ENCODE measurements at places on chromosomes 2 and 18.
A peak's percentile ranks its signal among the peaks of the same experiment; 100 is the strongest.

- DNase-seq: peak; percentile 14
Measured at GRCh38 chr2:145652571-145653545, 1132.9 kb upstream of the ZEB2 start.

DNA sequence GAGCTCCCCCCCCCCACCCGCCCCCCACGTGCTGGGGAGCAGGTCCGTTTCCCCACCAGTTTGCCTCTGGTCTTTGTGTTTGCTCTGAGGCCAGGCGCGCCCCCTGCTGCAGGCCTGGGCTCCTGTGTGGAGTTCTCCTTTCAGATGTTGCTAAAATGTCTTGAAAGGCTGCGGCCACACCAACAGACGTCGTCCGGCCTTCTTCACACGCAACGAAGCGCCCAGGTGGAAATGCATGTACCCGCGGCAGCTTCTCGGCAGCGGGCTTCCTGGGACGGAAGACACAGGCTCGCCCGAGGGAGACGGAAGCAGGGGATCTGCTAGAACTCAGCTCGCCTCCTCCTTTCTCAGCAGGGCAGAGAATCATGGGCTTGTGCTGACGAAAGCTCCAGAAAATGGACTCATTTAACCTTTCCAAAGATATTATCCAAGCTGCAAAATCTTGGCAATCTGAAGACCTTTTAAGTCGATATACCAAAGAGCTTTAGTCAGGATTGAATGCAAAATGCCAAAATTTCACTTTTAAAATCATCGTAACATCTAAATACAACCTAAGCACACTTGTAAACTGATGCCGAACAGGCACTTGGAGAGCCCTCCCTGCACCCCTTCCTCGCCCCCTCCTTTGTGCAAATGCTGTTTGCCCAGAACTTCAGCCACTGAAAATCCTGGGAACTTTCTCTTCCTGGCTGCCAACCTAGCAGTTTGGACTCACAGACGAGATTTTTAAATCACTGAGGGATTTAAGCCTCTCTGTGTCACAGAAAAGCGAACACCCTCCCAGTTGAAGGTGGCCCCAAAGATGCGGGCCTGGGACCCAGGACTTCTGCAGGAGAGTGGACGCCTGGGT lies 125.5 kb upstream of the ZNF516 start:
- DNase-seq: peak; percentile 60

- peak; percentile 87 for DNase-seq
Measured at GRCh38 chr18:46343931-46344372, 239.8 kb downstream of the HAUS1 start.

DNA sequence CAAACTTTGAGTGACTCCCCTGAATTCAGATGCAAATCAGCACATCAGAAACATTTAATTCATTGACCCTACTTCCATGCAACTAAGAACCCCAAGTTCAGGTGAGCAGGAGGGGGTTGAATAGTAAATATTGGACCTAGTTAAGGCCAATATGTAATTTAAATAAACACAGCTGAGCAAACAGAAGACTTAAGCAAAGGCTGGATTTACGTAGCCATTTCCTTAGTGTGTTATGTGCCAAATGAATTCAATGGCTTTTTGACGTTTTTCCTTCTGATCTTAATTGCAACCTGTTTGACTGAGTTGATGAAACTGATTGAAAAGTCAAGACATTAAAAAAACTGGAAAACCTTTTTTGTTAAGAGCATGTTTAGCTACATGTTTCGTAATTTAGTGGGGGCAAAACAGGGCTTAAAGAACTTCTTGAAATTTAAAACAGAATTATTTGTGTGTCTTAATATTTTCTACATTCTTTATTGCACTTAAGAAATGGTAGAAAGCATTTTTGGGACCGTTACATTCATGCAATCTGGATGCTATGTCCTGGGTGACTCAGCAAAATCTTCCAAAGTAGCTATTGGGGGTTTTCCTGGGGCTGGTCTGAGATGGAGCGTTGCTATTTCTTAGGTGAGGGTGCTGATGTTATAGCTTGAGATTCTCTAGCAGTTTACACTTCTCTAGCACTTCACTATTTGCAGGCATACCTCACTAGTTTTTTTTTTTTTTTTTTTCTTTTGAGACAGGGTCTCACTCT lies 25.5 kb upstream of the KCNE4 start:
- no peak for DNase-seq

- DNase-seq: no peak
Measured at GRCh38 chr18:7516266-7517117, 50.6 kb upstream of the PTPRM start.

- DNase-seq: peak; percentile 70
Measured at GRCh38 chr2:71462056-71462605, 8.8 kb downstream of the DYSF start.

DNA sequence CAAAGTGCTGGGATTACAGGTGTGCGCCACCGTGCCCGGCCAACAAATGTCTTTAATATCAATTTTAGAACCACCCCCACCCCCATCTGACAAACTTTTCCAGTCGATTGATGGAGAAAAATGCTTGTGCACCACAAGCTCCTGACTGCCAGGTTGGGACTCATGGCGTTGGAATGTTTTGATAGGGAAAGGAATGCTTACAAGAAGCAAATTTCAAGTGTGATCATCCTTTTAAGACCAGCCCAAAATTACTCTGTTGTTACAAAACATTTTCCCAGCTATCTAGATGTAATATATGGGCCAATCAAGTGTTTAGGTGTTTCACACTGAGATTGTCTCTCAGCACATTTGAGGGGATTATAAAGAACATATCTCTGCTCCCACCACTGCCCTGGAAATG lies 45.2 kb downstream of the UBXN4 start:
- no peak for DNase-seq

DNA sequence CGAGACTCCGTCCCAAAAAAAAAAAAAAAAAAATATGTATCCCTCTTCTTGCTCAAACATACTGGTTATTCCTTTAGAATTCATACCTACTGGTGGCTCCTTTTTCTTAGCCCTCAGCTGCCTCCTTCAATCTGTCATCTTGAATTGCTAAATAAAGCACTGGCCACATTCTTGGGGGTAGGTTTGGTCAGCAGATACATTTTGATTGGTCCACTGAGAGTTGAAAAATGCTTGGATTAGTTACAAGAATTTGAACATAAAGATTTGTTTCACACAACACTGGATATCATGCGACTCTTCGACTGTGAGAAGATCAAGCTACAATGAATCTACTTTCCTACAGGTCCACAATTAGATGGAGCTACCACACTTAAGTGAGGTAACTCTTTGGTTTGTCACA lies 906.1 kb upstream of the SLC39A10 start:
- DNase-seq: no peak

- DNase-seq: no peak
Measured at GRCh38 chr2:237697586-237698357, 70.4 kb downstream of the LRRFIP1 start.

DNA sequence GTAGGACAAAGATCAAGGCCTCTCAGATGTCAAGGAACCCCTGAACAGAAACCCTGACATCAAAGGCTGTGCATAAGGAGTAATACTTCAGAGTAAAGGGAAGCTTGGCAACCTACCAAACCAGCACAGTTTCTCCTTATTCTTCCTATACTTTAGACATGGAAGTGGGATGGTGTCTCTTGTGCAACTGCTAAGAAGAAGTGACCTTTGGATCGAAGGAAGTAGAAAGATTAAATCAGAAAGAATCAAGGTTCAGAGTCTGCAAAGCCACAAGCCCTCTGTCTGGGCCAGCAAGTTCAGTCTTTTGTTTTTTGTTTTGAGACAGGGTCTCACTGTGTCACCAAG lies 66.2 kb upstream of the SLC39A10 start:
- no peak for DNase-seq

DNA sequence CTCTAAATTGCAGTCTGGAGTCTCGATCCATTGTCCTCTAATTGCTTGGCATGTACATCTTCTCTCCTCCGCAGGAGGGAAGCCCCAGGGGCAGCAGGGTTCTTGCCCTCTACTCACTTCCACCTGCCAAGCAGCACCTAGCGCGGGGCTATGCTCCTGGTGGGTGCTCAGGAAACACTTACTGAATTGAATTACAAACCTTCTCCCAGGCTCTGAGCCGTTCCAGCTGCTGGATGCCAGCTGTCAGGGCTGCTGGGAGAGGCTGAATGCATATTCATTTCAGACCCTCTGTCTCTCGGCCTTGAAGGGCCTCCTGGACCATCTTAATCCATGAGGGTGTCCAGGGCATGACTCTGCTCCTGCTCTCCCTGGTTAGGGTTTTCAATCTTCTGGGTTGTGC lies 94.0 kb downstream of the CELF4 start:
- no peak for DNase-seq

DNA sequence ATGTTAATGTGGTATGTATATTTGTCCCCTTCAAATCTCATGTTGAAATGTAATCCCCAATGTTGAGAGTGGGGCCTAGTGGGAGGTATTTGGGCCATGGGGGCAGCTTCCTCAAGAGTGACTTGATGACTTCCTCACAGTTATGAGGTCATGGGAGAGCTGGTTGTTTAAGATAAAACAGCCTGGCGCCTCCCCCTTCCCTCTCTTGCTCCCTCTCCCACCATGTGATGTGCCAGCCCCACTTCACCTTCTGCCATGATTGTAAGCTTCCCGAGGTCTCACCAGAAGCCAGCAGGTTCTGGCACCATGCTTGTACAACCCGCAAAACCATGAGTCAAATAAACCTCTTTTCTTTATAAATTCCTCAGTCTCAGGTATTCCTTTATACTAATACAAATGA lies 258.3 kb upstream of the POU3F3 start:
- DNase-seq: no peak

DNA sequence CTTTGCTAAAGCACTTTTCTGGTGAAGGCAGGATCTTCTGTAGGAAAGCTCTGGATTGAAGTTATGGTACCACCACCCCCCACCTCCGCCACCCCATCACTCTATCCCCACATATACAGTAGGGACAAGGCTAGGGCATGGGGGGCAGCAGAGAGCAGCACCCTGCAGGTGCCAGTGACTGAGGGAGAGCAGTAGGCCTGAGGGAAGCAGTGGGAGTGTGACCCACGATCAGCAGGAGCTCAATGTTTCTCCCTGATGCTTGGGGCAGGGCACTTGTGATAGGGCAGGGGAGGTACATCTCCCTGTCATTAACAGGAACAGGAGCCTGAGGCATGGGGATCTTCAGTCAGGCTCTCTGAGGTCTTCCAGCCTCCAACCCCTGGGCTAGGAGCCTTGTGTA lies 121.6 kb downstream of the ZFP36L2 start:
- no peak for DNase-seq

DNA sequence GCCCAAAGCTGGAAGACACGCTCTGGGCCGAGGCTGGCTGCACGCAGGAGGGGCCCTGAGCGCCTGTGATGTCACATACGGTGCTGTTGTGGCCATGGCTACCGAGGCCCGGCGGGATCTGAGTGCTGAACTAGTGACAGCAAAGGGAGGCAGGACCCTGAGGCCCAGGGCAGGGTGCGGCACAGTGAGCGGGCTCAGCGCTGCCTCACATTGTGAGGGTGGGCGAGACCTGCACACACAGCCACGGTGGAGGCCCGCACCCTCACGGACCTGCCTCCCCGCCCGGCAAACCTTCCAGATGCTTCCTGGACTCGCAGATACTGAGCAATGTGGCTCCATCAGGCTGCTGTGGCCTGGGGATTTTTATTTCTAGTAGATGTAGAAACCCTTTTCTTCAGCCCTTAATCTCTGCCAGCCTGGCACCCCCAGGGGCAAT lies 133.8 kb upstream of the CTDP1 start:
- DNase-seq: no peak

DNA sequence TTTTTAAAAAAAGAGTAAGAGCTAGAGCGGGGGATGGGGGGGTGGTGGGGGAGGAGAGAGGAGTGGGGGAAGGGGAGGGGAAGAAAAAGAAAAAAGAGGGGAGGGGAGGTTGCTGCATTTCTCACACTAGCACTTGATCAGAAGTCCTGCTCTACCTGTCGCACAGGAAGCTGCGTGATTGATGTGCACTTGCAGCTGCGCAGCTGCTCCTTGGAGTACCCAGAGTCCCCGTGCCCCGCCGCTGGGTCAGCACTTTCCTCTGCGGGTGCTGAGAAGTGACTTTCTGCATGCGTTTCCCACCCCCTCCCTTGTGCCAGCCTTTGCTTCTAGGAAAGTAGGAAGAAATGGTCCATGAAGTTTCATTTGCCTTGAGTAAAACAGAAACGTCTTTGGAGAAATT lies 297.3 kb downstream of the ETAA1 start:
- no peak for DNase-seq

DNA sequence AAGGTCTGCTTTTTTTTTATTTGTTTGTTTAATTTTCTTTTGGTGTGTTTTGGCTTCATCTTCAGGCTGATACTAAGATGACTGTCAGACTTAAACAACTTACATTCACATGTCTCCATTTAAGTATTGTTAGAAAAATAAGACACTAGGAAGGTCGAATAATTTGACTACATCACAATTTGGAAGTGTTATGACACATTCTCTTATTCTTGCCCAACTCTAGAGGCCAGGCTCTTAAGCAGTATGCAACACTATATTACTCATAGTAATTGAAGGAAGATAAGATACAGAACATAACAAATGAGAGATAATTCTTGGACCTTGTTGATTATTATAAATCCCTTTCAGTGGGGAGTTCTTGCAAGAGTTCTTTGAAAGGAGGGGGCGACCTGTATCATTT lies 295.3 kb upstream of the COL3A1 start:
- no peak for DNase-seq

- DNase-seq: no peak
Measured at GRCh38 chr2:47046271-47046670, 108.8 kb downstream of the STPG4 start.

GRCh38 chr18:30945761-30946160 lies 96.8 kb downstream of the DSC3 start:
- DNase-seq: no peak

- DNase-seq: no peak
Measured at GRCh38 chr2:29900971-29901633, 20.3 kb downstream of the ALK start.

- no peak for DNase-seq
Measured at GRCh38 chr2:136049011-136049742, 63.8 kb upstream of the DARS1 start.

DNA sequence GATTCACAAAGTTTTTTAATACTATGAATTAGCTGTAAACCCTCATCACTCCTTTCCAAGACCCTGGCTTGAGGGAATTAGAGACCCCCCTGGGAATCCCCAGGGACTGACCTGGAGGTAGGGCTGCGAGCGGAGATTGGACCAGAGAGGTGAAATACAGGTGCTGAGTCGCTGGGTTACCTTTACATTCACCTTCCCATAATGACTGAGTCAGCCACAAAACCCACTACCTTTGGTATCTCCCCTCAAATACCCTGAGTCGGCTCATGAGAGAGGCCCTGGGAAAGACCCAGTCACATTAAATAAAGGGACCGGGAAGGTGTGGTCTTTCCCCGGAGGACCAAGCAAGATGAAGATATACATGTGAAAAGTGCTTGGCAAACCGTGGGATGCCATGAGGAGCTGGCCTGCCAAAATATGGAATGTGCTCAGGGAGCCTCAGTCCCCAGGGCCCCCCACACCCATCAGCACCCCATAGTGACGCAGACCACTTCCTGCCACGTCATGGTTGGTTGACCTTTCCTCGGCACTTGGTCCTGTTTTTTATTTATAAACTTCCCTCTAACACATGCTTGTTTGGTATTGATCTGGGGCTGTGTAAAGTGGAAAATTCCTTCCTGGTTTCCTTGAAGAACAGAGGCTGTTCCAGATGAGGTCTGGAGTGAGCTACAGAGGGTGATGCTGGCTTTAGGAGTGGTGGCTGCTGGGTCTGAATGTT lies 51.4 kb downstream of the IL1RL2 start:
- no peak for DNase-seq

GRCh38 chr2:9196637-9197036 lies 10.0 kb upstream of the ASAP2 start:
- DNase-seq: peak; percentile 57

- DNase-seq: no peak
Measured at GRCh38 chr2:210722092-210722491, 165.7 kb downstream of the CPS1 start.

GRCh38 chr2:210496512-210496911 lies 20.0 kb upstream of the LANCL1 start:
- no peak for DNase-seq

GRCh38 chr2:207219081-207219630 lies 53.4 kb upstream of the KLF7 start:
- no peak for DNase-seq
